Stimulated activated CD8-positive, alpha-beta memory T cell treated with anti-CD3 and anti-CD28 coated beads, Interleukin-7, amount 100 ng/mL, for 1 hour (primary cell): ENCODE measurements at places on chromosomes 5 and 9.

GRCh38 chr9:138071292-138071691, 193.7 kb downstream of the CACNA1B start:
- no peak for DNase-seq

- DNase-seq: peak; percentile 9
Measured at GRCh38 chr9:70257991-70258691, 637 bp upstream of the SMC5 start.

- no peak for DNase-seq
Measured at GRCh38 chr5:161030229-161030628, 178.2 kb upstream of the ATP10B start.

GRCh38 chr9:122912964-122913673, at the start of gene ZBTB6:
ZBTB6 (minus strand) TSS chr9:122913323; CDS start chr9:122912072, 1,251 bp downstream.
- DNase-seq: peak; percentile 23

DNA sequence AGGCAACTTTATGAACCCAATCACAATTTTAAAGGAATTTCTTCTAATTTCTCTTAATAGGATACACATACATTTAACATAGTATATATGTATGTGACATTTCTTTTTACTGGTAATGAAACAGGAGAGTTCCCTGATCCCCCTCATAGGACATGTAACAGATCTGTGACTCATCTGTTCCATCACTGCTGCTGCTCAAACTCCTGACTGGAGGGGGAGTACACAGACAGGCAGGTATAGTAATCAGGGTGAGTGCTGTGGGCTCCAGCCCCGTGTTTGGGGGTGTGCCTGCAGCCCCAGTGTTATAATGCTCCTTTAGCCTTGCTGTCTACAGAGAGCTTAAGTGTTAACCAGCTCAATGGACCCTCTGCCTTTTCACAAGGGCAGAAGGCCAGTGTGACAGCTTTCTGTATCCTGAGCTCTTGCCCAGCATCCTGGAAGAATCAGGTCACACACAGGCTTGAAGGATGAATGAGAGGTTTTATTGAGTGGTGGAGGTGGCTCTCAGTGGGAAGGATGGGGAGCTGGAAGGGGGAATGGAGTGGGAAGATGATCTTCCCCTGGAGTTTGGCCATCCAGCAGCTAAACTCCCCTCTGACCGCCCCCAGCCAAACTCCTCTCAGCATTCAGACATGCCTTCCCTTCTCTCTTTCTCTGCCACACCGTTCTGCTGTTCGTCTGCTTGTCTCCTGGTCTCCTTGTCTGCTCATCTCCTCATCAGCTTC, 161.3 kb downstream of the ZNF608 start:
- no peak for DNase-seq

GRCh38 chr9:116860509-116861120, 173.5 kb downstream of the TRIM32 start:
- no peak for DNase-seq

GRCh38 chr5:96648593-96648992, 13.6 kb upstream of the CAST start:
- no peak for DNase-seq

- DNase-seq: no peak
Measured at GRCh38 chr5:134511796-134512660, 13.4 kb upstream of the JADE2 start.

DNA sequence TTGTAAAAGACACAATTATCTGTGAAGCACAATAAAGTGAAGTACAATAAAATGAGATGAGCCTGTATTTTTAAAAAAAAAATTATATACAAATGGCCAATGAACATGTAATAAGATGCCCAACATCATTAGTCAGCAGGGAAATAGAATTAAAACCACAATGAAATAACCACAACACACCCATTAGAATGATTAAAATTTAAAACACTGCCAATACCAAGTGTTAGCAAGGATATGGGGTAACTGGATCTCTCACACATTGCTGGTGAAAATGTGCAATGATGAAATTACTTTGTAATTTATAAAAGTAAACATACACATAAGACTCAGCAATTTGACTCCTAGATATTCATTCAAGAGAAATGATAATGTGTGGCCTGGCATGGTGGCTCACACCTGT, 62.8 kb downstream of the SHOC1 start:
- DNase-seq: no peak

DNA sequence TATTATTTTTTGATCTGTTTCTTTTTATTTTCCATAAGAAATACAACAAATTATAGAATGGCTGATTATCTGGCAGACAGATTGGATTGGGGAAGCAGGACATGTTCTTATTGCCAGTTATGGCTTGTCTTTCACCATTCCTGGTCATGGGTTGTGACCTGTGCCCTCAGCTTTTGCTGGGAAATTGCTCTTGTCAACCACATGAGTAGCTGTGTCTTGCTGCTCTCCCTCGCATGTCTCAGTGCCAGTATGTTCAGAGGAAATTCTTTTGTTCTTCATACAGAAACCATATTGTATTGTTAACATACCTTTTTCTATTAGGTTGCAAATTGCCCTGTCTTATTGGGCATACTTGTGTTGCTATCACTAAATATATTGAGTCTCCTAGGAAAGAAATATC, 344.1 kb downstream of the OSTF1 start:
- DNase-seq: no peak

- DNase-seq: no peak
Measured at GRCh38 chr9:14661421-14662059, 31.7 kb downstream of the ZDHHC21 start.

DNA sequence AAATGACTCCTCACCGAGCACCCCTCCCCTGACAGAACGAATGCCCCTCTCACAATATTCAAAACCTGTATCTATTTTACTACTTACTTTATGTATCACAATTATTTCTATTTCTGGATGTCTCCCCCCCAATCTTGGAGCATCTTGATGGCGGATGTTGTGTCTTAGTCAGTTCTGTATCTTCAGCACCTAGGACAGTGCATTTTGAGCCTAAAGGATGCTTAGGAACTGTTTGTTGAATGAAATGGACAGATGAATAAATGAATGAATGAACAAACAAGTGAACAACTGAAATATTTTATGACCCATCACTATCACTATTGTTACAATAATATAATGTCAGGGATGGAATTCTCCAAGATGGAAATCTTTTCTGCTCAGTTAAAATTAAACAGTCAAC, 295.7 kb downstream of the DNAH5 start:
- DNase-seq: no peak

DNA sequence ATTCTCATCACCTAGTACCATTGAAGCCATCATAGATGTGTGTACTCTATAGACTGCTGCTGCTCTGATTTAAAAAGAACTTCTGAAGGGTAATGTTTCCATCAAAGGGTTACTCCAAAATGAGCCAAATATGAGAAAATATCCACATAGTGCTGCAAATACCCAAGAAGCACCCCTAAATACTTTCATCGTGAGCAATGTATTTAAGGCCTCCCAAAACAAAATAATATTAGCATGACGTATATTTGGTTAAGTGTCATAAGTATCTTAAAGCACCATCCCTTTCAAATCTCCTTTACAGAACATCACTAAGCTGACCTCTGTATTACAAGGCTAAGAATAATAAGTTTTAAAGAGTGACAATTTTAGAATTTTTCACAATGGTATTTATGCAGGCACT, 421.8 kb downstream of the MTRR start:
- no peak for DNase-seq

DNA sequence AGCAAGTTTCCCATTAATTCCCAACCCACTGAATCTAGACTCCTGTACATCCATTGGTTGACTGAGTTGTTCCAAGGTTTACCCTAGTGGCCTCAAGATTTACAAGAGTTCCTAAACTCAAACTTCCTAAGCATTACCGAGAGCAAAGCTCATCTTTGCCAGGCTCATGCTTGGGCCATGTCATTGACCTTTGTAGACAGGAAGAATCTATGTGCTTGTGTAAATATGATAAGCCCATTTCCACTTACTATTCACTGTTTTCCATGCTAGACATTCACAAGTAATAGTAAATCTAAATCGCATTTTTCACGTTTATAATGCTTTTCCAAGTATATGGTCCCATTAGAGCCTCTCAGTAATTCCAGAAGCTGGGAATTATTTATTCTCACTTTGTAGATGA, 534.5 kb upstream of the CLINT1 start:
- DNase-seq: no peak

DNA sequence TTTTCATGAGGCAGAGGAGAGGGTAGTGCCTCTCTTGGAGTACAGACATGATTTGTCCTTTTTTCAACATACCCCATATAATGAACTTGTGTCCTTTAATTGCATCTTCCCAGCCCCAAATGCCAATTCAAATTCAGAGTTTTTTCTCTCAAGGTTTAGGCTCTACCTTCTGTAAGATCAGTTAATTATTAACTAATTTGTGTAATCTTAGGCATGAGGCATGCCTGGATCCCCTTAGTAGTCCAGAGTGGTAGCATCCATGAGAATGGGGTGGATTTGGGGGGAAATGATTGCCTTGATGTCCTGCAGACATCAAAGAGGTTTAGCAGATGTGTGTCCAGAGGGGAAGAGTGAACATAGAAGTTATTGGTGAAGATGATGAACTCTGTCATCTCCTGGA, 533.3 kb downstream of the LRRC70 start:
- no peak for DNase-seq

GRCh38 chr5:3590967-3591900, 4.4 kb upstream of the IRX1 start:
- DNase-seq: no peak

GRCh38 chr5:98103807-98104206, 669.7 kb upstream of the RGMB start:
- DNase-seq: no peak

- DNase-seq: no peak
Measured at GRCh38 chr5:149576021-149576420, 5.3 kb upstream of the ARHGEF37 start.

- no peak for DNase-seq
Measured at GRCh38 chr9:113481176-113481787, 17.8 kb downstream of the RGS3 start.

GRCh38 chr5:158861366-158861765, 238.3 kb downstream of the EBF1 start:
- no peak for DNase-seq

DNA sequence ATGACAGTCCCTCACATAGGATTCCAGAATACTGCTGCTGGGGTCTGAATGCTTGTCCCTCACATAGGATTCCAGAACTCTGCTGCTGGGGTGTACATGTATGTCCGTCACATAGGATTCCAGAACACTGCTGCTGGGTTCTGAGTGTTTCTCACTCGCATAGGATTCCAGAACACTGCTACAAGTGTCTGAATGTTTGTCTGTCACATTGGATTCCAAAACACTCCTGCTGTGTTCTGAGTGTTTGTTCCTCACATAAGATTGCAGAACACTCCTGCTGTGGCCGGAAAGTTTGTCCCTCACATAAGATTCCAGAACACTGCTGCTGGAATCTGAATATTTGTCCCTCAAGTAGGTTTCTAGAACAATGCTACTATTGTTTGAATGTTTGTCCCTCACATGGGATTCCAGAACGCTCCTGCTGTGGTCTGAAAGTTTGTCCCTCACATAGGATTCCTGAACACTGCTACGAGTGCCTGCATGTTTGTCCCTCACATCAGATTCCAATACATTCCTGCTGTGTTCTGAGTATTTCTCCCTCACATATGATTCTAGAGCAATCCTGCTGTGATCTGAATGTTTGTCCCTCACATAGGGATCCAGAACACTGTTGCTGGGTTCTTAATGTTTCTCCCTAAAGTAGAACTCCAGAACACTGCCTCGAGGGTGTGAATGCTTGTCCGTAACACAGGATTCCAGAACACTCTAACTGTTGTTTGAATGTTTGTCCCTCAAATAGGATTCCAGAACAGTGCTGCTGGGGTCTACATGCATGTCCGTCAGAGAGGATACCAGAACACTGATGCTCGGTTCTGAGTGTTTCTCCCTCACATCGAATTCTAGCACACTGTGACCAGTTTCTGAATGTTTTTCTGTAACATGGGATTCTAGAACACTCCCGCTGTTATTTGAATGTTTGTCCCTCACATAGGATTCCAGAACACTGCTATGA, 200.4 kb downstream of the FOXD4L6 start:
- no peak for DNase-seq

GRCh38 chr5:38483805-38484398, 72.5 kb downstream of the LIFR start:
- no peak for DNase-seq

DNA sequence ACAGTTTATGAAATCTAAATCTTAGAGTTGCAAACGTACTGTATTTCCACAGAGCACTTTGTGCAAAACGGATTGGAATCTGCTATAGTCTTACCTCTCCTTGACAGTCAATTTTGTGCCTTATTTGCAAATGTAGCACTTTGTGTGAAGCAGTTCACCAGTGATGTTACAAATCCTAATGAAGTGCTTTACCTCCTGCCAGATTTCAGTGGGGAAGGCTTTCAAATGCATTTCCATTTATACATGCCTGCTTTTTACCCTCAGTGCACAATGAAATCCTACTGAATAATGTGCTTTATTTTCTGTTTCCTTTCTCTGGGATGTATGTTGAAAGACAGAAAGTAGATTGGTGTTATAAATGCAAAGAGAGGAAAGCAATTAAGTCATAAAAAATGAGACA, 2141.6 kb upstream of the C9orf72 start:
- DNase-seq: no peak
